IMR-90 (cell line): ENCODE measurements at places on chromosomes 2 and 18.

GRCh38 chr2:152490686-152491455 is 155.9 kb downstream of the FMNL2 start:
- no peak overlapping the region for H3K4me3 ChIP-seq
- peaks cover 7% of the 10 kb centered on the region; the same call in 1 of the 2 replicates for H3K4me1 ChIP-seq
- no peak overlapping the region for H3K27ac ChIP-seq

GRCh38 chr2:230901006-230901405 is 24.0 kb downstream of the GPR55 start:
- DNase-seq: no peak
- H3K36me3 ChIP-seq: no peaks in the 10 kb centered on the region
- H3K27ac ChIP-seq: no peak overlapping the region

- H3K4me1 ChIP-seq: peaks cover 8% of the 10 kb centered on the region; the same call in 1 of the 2 replicates
- peak; percentile 51 for DNase-seq
These were observed 119.8 kb downstream of the PRKCE start for GRCh38 chr2:45771261-45771660.

GRCh38 chr2:70024284-70024683 is 62.9 kb upstream of the ASPRV1 start:
- H3K4me1 ChIP-seq: no peaks in the 10 kb centered on the region; the same call in 1 of the 2 replicates
- H3K27ac ChIP-seq: no peak overlapping the region
- DNase-seq: no peak
- H3K4me3 ChIP-seq: no peak overlapping the region

- H3K27me3 ChIP-seq: no peaks in the 10 kb centered on the region
- DNase-seq: no peak
- no peak overlapping the region for H3K4me3 ChIP-seq
- no peak overlapping the region for H3K27ac ChIP-seq
- peaks cover 4% of the 10 kb centered on the region; the same call in 1 of the 2 replicates for H3K4me1 ChIP-seq
These were observed 7.6 kb downstream of the CYBRD1 start for GRCh38 chr2:171529914-171530313.

- H3K36me3 ChIP-seq: no peaks in the 10 kb centered on the region
- no peak for DNase-seq
- H3K4me3 ChIP-seq: no peak overlapping the region
- H3K4me1 ChIP-seq: no peaks in the 10 kb centered on the region
- no peak overlapping the region for H3K27ac ChIP-seq
These were observed 81.6 kb downstream of the MAP2 start for GRCh38 chr2:209505410-209505809.
